SIG-M5 (cell line): ENCODE measurements at places on chromosomes 4 and X.

- no peak for DNase-seq
Observed at GRCh38 chrX:77003956-77004355, 443.2 kb upstream of the FGF16 start.

GRCh38 chr4:163554870-163555465 is 60.5 kb downstream of the TMA16 start:
- DNase-seq, result no peak

DNA sequence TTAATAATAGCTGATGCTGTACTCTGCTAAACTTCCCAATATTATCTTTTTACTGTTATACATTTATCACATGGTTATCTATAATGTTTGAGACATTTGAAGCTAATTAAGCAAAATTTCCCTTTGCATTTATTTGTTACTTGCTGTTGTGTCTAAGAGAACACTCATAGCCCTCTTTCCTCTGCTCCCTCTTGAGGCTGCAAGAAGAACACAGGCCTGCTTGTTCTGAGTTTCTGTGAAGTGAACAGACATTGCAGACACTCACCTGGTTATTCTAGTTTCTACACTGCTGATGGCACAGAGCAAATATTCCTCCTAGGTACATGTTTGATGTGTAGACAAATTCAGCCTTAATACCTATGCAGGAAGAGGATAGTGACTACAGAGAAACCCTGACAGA is 367.8 kb downstream of the GASK1B start:
- DNase-seq, result no peak

GRCh38 chrX:123185721-123186120 is 1.6 kb downstream of the GRIA3 start:
- DNase-seq, result no peak

- no peak for DNase-seq
Observed at GRCh38 chr4:664713-665231, 9.3 kb downstream of the ATP5ME start.

- no peak for DNase-seq
Observed at GRCh38 chr4:2482693-2483092, 13.8 kb downstream of the RNF4 start.

DNA sequence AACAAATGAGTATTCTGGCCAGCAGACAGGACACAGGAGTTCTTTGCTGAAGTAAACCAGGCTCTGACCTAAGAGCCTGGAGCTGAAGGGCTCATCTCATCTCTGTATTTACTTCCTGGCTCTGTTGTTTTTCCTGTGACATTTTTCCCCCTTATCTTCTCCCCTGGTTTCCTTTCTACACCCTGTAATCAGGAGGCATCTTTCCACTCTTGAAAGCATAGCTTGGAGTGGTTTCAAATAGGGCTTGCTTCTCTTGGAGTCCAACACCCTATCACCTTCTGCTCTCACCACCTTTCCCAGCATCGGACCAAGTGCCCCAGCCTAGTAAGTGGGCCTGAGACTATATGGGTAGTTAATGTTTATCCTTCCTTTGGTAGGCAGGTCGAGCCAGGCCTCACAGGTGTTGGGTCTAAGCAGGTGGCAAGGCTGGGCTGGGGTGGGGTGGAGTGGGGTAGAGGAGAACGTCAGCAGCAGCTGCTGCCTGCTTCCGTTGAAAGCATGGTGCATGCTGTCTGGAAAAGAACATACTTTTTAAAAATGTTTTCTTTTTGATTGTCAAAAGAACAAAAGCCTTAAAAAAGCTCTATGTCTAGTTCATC is 1.2 kb downstream of the DRP2 start:
- DNase-seq, result no peak

GRCh38 chrX:138018145-138018799 is 452.3 kb downstream of the ZIC3 start:
- no peak for DNase-seq

DNA sequence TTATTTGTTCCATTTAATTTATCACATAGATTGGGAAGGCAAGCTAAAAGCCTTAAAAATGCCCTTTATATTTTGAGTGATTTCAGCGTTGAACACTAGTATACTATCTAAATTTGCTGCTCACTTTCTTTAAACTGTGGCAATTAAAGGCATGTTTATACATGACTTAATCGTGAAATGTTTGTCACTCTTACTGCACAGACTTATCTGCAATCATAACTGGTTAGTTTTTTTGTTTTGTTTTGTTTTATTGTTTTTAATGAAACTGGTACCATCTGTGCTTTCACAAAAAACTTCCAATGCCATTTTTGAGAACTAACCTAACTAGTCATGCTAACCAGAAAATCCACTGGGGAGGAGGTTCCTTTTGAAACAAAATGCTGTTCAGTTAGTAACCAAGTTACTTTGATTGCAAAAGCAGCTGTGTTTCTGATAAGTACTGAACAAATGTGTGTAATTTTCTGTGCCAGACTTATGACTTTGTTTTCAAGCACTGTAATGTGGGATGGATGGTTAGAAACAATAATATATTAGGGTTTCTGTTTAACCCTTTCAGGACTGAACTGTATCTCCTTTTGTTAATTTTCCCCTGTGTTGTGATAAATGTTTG is 56.1 kb downstream of the CCKAR start:
- DNase-seq, result no peak

DNA sequence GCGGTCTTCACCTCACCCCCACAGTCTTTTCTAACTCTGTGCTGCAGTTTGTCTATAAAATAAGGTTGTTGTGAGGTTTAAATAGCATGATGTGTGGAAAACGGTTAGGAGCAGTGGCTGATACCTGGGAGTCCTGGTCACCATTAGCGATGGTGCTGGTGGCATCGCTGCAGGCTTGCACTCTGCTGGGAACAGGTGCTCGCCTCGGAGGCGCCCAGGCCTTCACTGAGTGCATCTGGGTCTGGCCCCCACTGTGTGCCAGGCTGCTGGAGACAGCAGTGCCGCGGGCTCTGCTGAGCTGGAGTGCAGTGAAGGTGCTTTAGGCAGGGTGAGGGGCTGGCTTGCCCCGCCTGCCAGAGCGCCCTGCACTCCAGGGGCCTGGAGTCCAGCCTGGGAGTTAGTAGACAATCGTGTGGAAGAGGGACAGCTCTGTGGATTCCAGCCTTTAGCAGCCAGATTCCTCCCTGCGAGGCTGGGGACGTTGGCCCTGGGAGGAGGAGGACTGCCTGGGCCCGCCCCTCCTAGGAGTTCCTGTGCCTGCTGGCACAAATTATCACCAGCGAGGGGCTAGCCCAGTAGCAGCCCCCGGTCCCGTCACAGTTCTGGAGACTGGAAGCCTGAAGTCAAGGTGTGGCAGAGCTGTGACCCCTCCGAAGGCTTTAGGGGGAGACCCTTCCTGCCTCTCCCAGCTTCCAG is 7.3 kb downstream of the RGS12 start:
- DNase-seq, result no peak

DNA sequence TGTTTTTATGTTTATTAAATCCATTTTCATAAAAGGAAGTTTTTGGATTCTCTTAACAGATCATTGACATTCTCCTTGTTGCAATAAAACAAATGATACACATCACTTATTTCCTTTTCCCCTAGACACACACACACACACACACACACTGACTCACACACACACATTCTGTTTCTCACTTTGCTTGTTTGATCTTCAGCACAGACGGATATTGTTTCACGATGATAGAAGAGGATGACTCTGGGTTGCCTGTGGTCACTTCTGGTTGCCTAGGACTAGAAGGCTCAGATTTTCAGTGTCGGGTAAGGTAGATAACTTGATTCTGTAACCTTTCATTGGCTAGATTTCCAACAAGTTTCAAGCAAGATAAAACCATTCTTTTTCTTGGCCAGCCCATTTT is 356.8 kb downstream of the BMPR1B start:
- no peak for DNase-seq

DNA sequence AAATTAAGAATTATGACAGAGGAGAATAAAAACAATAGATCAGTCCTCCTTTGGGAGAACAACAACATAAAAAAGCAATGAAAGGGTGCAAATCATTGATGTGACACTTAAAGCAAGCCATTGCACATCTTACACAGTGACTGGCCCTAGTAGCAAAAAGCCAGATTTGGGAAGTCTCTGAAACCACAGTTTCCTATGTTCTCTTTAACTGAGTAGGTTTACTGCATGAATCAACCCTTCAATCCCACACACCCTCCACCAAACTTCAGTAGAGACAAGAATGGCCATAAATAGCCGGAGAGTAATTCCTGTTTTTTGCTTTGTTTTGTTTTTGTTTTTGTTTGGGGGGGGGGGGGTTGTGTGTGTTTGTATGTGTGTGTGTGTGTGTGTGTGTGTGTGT is 180.8 kb downstream of the VEGFC start:
- peak; percentile 49 for DNase-seq

DNA sequence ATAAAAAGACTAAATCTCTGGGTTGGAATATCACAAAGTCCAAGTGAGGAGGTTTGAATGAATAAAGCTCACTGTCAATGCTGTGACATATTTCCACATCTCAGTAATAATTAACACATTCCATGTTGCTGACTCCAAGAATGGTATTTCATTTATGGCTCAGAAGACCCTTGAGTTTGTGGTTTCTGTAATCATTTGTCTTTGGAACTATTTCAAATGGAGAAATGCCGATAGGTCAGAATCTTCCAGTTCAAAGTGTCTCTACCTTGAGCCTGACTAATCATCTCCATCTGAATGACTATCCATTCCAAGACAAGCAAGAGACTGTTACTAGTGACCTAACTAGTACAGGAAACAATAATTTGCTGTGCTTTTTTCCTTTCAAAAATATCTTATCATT is 24.2 kb upstream of the SLC2A9 start:
- no peak for DNase-seq

DNA sequence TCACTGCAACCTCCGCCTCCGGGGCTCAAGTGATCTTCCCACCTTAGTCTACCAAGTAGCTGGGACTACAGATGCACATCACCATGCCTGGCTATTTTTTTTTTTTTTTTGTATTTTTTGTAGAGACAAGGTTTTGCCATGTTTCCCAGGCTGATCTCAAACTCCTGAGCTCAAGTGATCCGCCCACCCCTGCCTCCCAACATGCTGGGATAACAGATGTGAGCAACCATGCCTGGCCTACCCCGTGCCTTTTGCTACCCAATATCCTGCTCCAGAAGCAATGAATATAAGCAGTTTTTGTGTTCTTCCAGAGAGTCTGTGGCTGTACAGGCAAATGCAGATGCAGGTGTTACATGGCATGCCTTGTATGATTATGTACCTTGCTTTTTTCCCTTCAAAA is 50.5 kb downstream of the TBC1D14 start:
- DNase-seq, result no peak

DNA sequence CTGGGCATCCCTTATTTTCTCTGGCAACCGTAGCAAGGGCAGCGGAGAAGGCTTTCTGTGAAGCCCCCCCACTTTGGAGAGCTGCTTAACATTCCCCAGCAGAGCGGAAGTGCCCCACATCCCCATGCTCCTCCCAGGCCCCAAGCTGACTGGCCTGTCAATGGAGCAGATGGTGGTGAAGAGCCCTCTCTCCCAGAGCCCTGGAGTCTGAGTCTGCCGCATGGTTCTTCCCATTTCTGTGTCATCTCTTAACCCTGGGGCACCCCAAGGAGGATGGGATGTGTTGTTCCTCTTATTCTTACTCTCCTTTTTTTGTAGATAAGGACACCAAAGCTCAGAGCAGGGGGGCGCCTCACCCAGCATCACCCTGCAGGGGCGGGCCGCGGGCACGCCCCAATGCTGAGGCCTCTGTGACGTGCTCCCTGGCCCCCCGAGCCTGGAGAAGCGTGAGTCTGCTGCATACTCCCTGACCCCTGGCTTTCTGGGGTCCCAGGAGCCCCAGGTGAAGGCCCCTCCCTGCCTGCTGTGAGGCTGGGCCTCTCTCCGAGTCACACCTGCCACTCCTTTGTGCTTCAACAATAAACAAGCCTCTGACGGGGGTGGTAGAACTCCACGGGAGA is 35.9 kb downstream of the ADRA2C start:
- DNase-seq, result no peak
